ENCODE measurements at places on chromosomes 2 and 18. TPM values are rescaled to one million over a fixed set of nuclear protein-coding genes. Genes with fewer than 3 reads are reported as not detected.
A peak's percentile ranks its signal among the peaks of the same experiment; 100 is the strongest.

NEB gene
- 0.40 TPM for total RNA-seq

CLASP1 gene
- total RNA-seq: 54.9 TPM

- H3K36me3 ChIP-seq: no peaks in the 10 kb centered on the region
- no peaks in the 10 kb centered on the region for H3K27me3 ChIP-seq
- H3K27ac ChIP-seq: no peak overlapping the region
- no peak overlapping the region for H3K4me3 ChIP-seq
Measured at GRCh38 chr2:227853204-227853629, 18.2 kb upstream of the DAW1 start.

- H3K4me3 ChIP-seq: no peak overlapping the region
- H3K4me1 ChIP-seq: no peaks in the 10 kb centered on the region
- peak; percentile 32 for DNase-seq
Measured at GRCh38 chr18:26383454-26384270, 157.4 kb downstream of the TAF4B start.

IL1RL2 gene
- total RNA-seq: not detected

DNA sequence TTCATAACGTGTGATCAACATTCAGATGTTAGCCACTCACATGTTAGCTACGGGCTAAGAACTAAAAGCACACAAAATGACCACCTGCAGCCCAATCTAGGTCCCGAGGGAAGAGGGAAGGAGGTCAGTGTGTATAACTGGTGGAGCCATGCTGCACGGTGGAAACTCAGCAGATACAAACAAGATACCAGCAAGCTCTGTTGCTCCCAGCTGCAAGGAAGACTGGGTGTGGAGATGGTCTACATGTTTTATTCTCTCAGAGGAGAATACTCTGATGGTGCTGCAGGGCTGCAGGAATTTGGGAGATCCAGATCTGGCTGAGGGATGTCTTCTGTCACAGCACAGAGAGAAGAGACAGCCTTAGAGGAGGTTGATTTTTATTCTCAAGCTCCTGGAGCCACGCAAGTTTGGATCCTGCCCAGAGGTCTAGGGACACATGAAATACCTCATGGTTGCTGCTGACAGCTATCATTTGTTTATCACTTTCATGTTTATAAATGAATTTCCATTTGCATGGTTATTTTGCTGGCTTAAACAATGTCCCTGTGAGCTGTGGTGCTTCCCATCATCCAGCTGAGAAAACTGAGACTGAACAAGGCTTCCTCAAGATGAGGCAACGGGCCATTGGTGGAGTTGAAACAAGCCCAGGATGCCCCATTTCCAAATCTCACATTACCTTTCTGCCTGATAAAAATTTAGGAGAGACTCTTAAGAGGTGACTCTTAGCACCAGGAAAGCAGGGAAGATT, 30.9 kb downstream of the RNF144A start:
- peaks cover 47% of the 10 kb centered on the region for H3K4me1 ChIP-seq
- no peak for DNase-seq
- no peaks in the 10 kb centered on the region for H3K27me3 ChIP-seq
- no peak overlapping the region for H3K27ac ChIP-seq

DNA sequence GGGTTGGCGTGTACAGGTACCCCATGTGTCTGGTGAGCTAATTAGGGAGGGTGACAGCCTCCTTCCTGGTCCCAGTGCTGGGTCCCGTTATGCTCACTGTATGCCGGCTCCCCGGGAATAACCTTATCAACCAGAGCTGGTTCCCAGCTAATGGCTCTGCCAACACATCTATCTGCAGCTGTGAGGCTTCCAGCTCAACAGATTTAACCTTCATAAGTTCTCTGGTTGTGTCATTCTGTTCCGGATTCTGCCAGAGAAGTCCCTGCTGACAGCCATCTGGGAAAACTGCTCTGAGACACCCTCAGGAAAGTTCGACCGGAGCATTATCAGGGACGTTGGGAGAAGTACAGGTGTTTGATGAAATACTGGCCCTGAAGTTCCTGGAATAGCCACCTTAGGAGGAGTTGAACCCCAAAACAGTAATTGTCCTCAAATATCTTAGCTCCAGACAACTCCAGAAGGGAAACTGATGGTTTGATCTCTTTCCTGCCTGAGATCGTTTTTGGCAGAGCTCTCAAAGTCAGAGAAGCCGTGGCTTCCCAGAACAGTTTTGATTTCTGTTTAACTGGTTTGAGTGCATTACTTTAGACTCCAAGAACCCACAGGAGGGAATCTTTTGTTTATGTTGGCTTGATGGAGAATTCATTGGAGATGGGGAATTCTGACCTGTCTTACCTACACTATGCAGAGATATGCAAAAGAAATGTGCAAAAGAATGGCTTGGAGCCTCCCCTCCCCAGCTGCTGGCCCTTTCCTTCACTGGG, 39.4 kb upstream of the TXNDC2 start:
- no peaks in the 10 kb centered on the region for H3K4me1 ChIP-seq
- no peak overlapping the region for H3K27ac ChIP-seq
- no peak overlapping the region for H3K4me3 ChIP-seq

TUBB6 gene
- total RNA-seq: 1.2 TPM

DSG1 gene
- total RNA-seq: not detected

GRCh38 chr2:96233880-96234316, 25.3 kb upstream of the STARD7 start:
- no peaks in the 10 kb centered on the region for H3K4me1 ChIP-seq
- H3K27me3 ChIP-seq: no peaks in the 10 kb centered on the region
- no peak for DNase-seq
- no peak overlapping the region for H3K4me3 ChIP-seq
- H3K27ac ChIP-seq: no peak overlapping the region

DNA sequence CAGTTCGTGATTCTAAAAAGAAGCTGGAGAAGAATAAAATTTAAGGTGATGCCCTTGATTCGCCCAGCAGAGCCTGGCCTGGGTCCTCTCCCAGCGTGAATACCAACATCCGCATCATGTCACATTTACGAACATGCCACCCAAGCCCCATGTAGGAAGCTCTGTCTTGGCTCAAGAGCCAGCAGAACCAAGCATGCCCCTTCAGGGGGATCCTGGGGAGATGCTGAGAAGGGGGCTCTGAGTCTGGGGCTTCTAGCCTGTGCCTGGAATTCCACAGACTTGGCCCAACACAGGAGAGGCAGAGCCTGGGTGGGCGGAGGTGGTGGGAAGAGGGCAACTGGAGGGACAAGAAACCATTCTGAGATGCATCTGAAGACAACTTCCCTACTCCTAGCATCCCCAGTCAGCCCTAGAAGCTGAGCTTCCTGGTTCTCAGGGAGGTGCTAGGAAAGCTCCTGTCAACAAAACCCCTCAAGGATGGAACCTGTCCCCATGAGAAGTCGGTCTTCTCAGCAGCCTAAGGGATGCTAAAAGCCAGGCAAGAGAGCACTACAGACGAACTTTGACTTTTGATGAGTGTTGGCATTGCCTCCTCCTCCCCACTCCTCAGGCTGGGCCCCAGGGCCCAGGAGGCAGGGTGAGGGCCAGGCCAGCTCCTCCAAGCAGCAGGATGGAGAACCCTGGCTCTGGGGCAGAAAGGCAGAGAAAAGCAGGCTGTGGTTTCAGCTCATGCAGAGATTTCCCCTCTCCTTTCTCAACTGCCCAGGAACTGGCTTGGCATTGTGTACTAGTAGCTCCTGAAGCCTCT, 57.9 kb downstream of the POLR1A start:
- H3K4me3 ChIP-seq: no peak overlapping the region
- no peaks in the 10 kb centered on the region for H3K27me3 ChIP-seq
- H3K27ac ChIP-seq: peak overlapping the region; percentile 36
- peaks cover 48% of the 10 kb centered on the region for H3K36me3 ChIP-seq

DNA sequence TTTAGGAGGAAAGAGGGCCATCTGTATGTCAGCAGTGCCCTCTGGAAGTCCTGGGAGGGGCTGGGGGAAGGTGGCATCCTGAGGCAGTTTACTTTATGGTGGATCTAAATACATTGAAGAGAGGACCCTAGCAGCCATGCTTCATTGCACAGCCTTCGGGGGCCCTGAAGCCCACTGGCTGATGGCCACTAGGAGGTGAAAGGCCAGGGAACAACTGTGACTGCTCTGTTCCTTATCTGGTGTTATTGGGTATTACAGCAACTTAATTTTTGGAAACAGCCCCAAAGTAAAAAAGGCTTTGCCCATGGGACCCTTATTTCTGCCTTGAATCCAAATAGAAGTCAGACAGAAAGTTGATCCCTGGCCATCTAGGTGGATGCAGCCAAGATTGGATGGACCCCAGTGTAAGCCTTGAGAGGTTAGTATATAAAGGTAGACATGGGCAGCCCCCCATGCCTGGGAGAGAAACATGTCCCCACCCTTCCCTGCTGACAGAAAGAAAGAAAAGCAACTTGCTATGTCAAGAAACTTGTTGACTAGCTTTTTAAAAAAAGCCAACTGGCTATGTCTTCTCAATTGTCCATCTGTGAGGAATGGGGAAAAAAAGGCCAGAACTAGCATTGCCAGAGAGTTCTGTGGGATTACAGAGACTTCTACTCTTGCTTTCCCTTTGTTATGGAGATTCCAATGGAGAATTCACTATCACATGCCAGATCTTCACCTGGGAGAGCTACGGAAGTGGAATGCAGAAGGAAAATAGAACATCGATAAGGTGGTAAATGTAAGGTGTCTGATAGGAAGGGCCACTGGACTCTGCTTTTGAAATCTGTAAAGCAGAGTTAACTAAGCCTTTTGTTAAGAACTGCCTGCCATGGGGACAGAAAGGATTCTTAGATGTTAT, 58.6 kb upstream of the OSR1 start:
- peaks cover 11% of the 10 kb centered on the region for H3K27me3 ChIP-seq
- H3K27ac ChIP-seq: no peak overlapping the region
- no peaks in the 10 kb centered on the region for H3K4me1 ChIP-seq
- H3K4me3 ChIP-seq: no peak overlapping the region
- DNase-seq: no peak
- H3K36me3 ChIP-seq: no peaks in the 10 kb centered on the region

- H3K36me3 ChIP-seq: peaks cover 80% of the 10 kb centered on the region
- H3K27ac ChIP-seq: peak overlapping the region; percentile 58
- no peaks in the 10 kb centered on the region for H3K27me3 ChIP-seq
- no peak overlapping the region for H3K4me3 ChIP-seq
Measured at GRCh38 chr2:172586245-172586891, 30.5 kb downstream of the PDK1 start.

TMEM200C gene
- not detected for total RNA-seq

GRCh38 chr2:227472265-227473121, 537 bp downstream of the AGFG1 start:
- H3K27ac ChIP-seq: peak overlapping the region; percentile 78
- H3K36me3 ChIP-seq: no peaks in the 10 kb centered on the region
- peaks cover 34% of the 10 kb centered on the region for H3K4me1 ChIP-seq

DNA sequence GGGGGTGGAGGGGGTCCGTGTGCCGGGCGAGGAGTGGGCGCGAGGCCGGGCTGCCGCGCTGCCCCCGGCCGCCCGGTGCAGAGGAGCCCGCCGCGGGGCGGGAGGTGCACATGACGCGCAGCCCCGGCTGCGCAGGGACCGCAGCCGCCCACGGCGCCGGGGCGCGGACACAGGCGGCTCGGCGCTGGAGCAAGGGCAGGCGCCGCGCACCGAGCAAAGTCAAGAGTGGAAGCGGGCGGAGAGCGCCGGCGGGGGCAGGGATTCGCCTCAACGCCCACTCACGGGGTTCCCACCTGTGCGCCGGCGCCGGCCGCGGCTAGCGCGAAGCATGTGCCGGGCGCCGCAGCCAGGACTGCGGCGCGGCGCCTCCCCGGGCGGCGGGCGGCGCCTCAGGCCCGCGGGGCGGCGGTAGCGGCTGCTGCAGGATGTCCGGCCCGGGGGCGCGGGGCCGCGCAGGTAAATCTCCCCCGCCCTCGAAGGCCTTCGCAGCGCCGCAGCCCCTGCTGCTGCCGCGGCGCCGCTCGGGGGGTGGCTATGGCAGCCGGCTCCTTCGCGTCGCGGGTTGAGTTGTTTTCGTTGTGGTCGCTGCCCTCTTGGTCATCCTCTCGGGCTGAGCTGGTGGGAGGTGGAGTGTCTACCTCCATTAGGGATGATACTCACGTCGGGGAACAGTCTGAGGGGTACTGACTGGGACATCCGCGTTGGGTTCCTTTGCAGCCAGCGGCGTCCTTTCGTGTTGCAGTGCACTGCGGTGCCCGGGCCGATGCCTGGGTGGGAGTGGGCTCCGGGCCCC, 216.3 kb upstream of the DTNA start:
- H3K36me3 ChIP-seq: no peaks in the 10 kb centered on the region
- H3K4me3 ChIP-seq: peak overlapping the region; percentile 44
- H3K27ac ChIP-seq: no peak overlapping the region
- peaks cover 4% of the 10 kb centered on the region for H3K4me1 ChIP-seq
- H3K27me3 ChIP-seq: peaks cover 39% of the 10 kb centered on the region

DNA sequence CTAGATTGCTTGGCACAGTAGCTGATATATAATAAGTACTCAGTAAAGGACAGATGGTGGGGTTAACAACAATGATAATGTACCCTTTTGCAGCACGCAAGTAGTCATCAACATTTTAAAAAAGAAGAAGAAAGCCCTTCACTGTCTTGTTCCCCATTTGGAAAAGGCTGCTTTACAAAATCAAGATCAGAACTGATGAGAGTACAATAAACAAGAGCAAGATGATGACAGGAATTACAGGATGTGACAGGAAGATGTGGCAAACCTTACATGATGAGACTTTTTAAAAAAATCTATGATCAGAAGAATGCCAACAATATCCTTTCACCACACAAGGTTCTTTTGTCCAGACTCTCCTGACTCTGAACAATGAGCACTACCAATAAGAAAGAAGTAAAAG, 9.1 kb downstream of the TYW5 start:
- H3K27ac ChIP-seq: no peak overlapping the region
- no peak overlapping the region for H3K4me3 ChIP-seq
- peaks cover 34% of the 10 kb centered on the region for H3K36me3 ChIP-seq
- no peaks in the 10 kb centered on the region for H3K27me3 ChIP-seq
- no peak for DNase-seq

DNA sequence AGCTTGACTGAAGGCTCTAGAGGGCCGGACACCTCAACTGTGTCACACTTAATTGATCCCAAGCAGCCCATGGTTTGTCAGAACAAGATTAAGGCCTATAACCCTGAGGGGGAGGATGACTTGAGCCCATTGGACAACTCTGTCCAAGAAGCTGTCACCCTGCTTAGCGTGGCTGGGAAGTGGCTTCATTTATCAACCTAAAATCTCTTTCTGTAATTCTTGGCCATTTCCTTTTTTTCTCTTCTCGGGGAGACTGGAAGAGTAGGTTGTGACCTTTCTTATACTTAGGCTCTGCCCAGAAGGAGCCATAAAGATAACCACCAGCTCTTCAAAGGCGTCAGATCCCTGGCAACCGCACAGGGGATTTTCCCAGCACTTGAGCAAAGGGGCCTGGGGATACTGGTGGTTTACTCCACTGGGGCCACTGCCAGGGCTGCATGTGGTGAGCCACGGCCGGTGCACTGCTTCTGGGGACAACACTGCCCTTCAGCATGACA, 265.5 kb downstream of the CYRIA start:
- H3K27ac ChIP-seq: no peak overlapping the region
- H3K36me3 ChIP-seq: no peaks in the 10 kb centered on the region
- no peak for DNase-seq
- H3K4me1 ChIP-seq: no peaks in the 10 kb centered on the region
- no peak overlapping the region for H3K4me3 ChIP-seq

ALLC gene
- total RNA-seq: not detected

CNTNAP5 gene
- not detected for total RNA-seq

GRCh38 chr18:63144748-63145147, 174.8 kb downstream of the BCL2 start:
- H3K4me3 ChIP-seq: no peak overlapping the region
- peaks cover 66% of the 10 kb centered on the region for H3K36me3 ChIP-seq
- peaks cover 51% of the 10 kb centered on the region for H3K4me1 ChIP-seq
- no peak overlapping the region for H3K27ac ChIP-seq
- H3K27me3 ChIP-seq: no peaks in the 10 kb centered on the region

EPAS1 gene
- 6.9 TPM for total RNA-seq

All from activated CD4-positive, alpha-beta T cell treated with anti-CD3 and anti-CD28 coated beads, Interleukin-2, amount 10 ng/mL, durations not matched to agents 7 days and 5 days (primary cell).